Inflammatory macrophage treated with lipopolysaccharide for 4 hours (primary cell): ENCODE measurements at places on chromosomes 1 and 21.

- DNase-seq, result no peak
Observed at GRCh38 chr1:190022709-190023108, 455.0 kb downstream of the BRINP3 start.

DNA sequence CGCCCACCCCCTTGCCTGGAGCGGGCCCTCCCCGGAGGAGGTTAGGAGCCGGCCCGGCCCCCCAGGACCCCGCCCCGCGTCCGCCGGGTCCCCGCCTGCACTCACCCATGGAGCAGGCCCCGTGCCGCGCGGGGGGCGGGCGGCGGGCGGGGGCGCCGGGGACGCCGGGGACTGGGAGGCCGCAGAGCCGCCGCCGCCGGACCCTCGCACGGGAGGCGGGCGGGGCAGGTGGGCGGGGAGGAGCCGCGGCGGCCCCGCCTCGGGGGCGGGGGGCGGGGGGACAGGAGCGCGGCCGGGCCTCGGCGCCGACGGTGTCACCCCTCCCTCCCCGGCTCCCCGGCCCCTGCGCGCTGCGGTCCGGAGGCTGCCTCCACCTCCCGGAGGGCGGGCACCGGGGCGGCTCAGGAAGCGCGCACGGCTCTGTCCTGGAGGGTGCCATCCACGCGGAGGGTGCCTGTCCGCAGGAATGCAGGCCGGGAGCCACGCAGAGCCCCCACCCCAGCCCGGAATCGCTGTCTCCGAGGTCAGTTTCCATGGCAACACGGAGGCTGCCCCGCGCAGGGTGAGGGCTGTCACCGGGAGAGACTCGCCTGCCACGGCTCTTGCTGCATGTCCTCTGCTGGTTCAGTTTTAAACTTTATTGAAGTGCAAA lies 5.9 kb upstream of the PLEKHG5 start:
- no peak for DNase-seq

DNA sequence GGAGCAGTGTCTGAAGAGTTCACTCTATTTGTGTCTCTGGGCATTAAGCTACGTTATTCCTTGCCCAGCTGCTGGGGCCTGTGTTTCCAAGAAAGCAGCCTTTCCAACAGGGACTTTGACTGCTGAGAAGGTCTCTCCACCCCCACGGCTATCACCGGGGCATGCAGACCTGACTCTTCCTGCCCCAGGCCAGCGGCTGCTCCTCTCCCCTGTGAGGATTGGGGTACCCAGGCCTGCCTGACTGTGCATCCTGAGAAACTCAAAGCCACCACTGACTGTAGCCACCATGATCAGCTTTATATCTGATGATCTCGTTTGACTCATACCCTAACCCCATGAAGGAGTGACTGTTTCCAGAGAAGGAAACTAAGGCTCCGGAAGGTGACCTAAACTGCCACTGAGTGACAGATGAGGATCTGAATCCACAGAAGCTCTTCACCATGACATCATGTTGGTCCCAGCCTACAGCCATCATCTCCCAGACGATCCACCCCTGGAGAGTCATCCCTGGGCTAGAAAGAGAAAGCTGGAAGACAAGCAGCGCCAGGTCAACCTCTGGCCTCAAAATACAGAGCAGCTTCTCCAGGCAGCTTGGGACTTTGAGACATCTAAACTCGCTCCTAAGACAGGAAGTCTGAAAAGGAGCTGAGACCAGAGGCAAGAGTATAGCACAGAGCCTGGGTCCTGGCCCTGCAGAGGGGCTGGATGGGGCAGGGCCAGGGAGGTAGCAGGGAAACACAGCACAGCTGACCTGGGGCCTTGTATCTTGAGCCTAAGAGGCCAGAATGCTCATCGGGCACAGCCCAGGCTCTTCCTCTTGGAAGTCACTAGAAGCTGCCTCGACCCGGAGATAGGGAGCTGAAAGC lies 244.0 kb upstream of the VAMP3 start:
- DNase-seq, result peak; percentile 18

DNA sequence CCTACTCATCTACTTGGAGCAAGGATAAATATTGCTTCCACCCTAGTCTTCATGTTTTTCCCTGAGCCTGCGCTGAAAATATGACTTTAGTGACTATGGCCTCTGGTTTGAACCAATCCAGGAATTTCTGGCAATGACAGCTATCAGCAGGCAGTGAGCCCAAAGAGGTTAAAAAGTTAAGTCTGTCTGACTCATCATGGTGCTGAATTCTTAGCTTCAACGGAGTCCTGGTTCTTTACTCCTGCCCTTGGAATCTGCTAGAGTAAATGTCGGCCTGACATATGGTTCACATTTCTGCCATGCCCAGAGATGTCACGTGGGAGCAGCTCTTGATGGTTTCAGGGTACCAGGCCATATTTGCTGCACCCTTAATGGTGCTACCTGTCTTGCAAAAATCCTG lies 351.6 kb upstream of the PLXNA2 start:
- DNase-seq, result no peak
